ENCODE measurements at places on chromosomes 1 and 21. TPM values are rescaled to one million over a fixed set of nuclear protein-coding genes. Genes with fewer than 3 reads are reported as not detected.

GRCh38 chr1:166017395-166017794 is 149.4 kb downstream of the FAM78B start:
- no peak for DNase-seq

DNA sequence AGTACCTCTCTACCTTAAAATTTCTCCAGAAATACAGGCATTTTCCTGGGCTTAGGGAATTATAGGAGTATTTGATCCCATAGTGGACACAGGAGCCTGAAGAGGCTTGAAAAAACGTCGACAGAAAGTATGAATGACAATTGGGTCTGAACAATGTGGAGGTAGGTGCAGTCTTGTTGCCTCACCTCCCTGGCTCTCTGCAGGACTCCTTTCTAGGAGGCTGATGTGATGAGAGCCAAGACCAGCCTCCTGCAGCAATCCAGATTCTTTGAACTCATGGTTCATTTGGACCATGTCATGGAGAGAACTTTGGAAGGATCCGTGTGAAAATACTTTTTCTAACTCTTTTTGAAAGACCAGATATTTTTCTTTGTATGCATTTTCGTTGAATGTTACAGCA is 50.5 kb upstream of the MTF2 start:
- no peak for DNase-seq

SRSF11 gene
- polyA plus RNA-seq, result 366 TPM

DNA sequence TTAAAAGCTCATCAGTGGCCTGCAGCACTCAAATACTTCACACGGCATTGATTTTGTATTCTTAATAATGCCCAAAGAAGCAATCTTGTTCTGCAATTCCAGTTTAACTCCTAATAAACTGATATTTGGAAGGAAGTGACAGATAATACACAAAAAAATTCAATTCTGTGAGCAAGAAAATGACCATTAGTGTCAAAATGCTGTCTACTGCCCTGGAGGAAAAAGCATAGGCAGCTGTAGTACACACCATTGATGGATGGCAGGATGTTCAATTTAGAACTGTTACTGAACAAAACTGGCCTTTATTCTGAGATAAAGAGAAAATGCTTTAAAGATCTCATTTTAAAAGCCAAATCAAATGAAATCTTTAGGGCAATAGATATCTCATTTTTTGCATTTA is 251.3 kb upstream of the FMN2 start:
- DNase-seq, result no peak

OR6K3 gene
- polyA plus RNA-seq, result not detected

NIBAN1 gene
- 3.3 TPM for polyA plus RNA-seq

MROH7 gene
- 4.0 TPM for polyA plus RNA-seq

BARHL2 gene
- polyA plus RNA-seq, result not detected

DNA sequence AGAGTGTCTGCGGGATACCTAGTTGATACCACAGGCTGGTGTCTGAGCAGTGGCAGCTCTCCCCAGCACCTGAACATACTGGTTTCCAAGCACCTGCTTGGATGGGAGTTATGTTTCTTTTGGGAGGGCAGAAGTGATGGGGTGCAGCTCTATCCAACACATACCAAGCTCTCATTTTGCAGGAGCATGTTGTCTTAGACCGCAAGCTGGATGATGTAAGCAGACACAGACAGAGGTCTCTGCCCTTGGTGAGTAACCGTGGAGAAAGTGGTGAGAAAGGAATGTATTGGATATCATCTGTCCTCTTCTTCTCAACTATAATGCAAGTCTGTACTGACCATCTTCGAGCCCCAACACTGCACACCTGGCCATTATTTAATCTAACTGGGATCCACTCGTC is 37.4 kb downstream of the ZNF496 start:
- DNase-seq, result no peak

DNA sequence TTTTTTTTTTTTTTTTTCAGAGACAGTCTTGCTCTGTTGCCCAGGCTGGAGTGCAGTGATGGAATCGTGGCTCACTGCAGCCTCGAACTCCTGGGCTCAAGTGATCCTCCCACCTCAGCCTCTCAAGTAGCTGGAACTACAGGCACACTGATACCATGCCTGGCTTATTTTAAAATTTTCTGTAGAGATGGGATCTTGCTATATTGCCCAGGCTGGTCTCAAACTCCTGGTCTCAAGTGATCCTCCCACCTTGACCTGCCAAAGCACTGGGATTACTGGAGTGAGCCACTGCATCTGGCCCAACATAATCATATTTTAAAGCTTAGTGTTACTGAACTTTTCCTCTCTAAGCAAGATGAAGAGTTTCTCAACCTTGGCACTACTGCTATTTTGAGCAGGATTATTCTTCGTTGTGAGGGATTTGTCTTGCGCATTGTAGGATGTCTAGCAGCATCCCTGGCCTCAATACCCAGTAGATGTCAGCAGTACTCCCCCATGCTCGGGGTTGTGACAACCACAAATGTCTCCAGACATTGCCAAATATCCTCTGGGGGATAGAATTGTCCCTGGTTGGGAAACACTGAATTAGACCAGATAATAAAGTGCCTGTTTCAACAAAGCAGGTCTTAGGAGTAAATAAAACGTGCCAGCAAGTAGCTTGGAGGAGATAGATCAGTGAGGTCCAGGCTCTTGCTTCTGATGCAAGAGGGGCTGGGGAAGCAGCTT is 15.1 kb upstream of the THRAP3 start:
- no peak for DNase-seq

DNA sequence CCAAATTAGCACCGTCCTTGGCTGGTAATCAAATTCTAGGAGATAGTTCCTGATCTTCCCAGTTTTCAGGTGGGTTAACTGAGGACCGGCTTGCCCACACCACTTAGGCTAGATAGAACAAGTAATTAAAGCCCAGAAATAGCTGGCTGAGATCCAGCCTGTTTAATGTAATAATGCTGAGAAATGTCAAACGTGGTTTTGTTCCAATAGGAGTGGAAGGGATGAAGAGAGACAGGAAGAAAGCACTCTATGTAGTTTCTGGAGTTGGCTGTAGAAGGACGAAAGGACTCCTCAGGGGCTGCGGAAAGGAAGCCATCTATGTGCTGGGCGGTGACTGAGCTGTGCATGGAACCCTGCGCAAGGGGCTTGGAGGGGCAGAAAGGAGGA is 18.6 kb downstream of the NAV1 start:
- no peak for DNase-seq

GRCh38 chr1:169456029-169456428 is 28.8 kb upstream of the CCDC181 start:
- DNase-seq, result no peak

GRCh38 chr1:225426395-225427234 is 1.2 kb downstream of the LBR start:
- no peak for DNase-seq
